ENCODE measurements at places on chromosomes 12 and 14.

DNA sequence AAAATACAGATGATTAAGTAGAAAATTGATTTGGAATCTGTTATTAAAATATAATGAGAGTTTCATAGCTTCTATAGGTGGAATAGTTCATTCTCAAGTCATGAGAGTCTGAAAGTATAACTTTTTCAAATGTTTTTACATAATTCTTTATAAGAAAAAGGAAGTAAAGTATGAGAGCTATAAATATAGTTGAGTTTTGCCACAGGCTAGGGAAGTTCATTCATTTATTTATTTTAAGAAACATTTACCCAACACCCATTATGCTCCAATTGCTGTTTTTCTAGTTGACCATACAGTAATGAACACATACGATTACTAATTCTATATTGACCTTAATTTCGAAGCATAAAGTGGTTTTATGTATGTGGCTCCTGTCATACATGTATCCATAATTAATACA is 24.8 kb downstream of the LRRIQ1 start:
- no peak for DNase-seq

DNA sequence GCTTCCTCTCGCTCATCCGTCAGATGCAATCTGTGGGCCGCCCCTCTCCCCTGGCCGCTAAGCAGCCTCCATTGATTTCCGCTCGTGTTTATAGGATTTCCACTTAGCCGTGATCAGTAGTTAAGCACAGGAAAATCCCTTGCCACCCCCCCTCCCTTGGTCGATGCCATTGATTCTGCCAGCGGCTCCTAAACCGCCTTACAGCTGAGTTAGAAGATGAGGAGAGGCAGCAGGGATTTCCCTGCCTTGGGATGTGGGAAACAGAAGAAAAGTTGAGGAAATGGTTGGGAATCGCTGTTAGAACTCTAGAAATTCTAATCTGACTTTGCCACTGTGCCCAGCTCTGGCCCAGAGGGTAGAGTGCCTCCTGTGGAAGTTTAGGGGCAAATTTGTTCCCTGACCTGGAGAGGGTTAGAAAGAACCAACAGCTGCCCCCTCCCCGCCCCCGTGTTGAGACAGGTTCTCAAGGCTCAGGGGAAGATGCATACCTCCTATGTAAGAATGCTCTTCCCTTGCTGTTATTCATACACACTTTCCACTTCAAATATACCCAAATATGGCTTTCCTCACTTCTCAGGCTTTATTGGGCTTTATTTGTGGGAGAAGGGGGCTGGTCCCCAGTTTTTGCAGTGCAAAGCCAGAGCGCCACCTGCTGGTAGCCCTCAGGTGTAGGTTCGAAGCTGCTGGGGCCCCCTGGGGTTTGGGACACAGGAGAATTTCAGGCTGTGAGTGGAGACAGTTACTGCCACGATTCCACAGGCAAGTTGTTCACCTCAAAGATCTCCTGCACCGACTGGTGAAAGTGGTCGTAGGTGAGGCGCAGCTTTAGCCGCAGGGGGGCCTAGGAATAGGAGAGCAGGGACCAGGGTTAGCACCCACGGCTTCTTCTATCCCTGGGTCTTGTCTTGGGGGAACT is 3.2 kb downstream of the THTPA start:
- peak; percentile 76 for DNase-seq

DNA sequence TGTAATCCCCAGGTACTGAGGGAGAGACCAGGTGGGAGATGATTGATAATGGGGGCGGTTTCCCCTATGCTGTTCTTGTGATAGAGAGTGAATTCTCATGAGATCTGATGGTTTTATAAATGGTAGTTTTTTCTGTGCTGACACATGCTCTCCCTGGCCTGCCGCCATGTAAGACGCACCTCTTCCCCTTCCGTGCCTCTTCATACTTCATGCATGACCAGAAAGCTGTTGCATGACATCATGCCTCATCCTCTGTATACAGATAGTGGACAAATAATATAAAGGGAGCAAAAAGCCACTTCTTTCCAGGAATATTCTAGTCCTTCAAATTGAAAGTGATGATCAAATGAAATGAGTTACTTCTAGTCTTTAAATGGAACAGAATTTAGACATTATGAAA is 47.3 kb upstream of the LRIG3 start:
- no peak for DNase-seq

- no peak for DNase-seq
Observed at GRCh38 chr14:54735424-54735823, 167.2 kb downstream of the GCH1 start.

DNA sequence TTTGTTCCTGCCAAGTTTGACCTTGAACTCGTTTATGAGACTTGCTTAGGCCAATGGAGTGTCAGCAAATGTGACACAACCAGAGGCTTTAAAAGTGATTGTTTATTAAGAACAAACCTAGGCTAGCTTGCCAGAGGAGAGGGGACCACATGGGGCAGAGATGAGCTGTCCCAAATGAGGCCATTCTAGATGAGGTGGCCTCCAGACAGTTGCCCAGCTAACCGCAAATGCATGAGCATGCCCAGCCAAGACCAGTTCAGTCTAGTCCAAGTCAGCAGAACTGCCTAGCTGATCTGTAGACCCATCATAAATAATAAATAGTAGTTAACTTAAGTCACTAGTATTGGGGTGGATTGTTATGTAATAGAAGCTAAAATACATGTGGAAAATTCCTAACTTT is 172.8 kb upstream of the DYRK2 start:
- no peak for DNase-seq

DNA sequence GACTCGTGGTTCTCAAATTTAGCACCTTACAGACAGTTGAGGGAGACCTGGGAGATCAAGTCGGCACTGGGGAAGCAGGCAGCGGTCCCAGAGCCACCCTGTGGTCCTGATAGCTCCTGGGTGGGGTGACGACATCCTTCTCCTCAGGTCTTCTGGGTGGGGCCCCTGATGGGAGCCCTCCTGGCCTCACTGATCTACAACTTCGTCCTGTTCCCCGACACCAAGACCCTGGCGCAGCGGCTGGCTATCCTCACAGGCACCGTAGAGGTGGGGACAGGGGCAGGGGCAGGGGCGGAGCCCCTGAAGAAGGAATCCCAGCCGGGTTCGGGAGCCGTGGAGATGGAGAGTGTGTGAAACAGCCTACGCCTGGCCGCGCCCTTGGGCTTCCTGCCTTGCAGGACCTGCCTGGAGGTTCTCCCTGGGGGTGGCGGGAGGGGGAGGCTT is 2.6 kb downstream of the AQP6 start:
- no peak for DNase-seq

DNA sequence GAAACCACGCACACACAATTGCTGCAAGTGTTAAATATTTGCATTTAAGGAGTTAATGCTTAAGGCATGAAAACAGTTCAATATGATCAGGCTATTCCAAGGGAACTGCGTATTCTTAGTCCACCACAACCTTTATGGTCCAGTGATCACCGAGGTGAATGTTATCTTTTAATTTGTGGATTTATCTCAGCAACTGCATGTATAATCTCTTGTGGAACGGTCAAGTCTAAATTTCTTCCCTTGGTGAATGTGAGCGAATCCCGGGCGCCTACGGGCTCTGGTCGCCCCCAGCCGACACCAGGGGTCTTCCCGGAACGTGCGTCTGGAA is 999 bp upstream of the AK7 start:
- DNase-seq: no peak

GRCh38 chr12:14700935-14701334 is 4.5 kb upstream of the GUCY2C start:
- no peak for DNase-seq

- DNase-seq: no peak
Observed at GRCh38 chr12:94762943-94763342, 112.6 kb upstream of the TMCC3 start.

DNA sequence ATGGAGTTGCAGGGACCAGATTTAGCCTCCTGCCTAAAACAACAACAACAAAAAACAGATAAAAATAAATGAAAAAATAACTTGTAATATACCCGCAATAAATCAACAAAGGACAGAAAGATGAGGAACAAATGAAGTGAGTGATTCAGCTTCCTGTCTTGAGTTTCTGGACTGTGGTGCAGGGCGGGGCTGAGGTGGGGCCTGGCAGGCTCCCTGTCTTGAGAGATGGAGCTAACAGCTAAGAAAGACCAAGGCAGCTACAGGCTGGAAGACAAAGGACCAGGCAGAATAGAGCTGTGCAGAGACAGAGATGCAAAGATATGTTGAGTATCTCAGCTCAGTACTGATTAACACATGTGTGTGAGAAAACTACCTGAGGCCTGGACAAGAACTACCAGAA is 879.2 kb downstream of the AACS start:
- no peak for DNase-seq

GRCh38 chr14:96039633-96040311 is 610 bp downstream of the C14orf132 start:
- peak; percentile 47 for DNase-seq

- no peak for DNase-seq
Observed at GRCh38 chr12:67804168-67804567, 155.6 kb downstream of the DYRK2 start.

GRCh38 chr14:77100961-77101360 is 2.9 kb downstream of the CIPC start:
- DNase-seq: no peak

DNA sequence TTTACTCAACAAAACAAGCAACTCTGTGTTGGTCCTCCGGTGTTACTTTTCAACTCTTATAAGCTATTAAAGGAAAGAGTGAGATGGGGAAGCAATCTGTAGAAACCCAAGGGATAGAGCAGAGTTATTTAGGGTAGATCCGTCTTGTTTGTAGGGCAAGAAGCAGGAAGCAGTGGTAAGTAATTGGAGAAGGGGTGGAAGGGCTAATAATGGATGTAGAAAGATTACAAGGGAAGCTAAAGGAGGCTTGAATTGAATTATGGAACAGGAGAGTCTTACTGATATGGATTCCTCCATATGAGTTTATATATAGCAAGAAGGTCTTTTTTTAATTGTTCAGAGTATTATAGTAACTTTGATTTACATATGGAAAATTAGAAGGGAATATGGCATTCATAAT is 72.7 kb downstream of the MNAT1 start:
- DNase-seq: no peak

- peak; percentile 50 for DNase-seq
Observed at GRCh38 chr14:32561520-32561919, 232.4 kb downstream of the AKAP6 start.

DNA sequence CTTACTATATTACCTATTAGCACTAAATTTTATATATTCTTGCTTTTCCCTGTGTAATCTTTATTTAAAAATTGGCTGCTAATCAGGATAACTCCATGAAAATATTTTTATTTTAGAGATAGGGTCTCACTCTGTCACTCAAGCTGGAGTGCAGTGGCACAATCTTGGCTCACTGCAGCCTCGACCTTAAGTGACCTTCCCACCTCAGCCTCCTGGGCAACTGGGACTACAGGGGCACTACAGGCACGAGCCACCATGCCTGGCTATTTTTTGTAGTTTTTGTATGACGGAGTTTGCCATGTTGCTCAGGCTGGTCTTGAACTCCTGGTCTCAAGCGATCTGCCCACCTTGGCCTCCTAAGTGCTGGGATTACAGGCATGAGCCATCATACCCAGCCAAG is 32.4 kb upstream of the VCPKMT start:
- no peak for DNase-seq

DNA sequence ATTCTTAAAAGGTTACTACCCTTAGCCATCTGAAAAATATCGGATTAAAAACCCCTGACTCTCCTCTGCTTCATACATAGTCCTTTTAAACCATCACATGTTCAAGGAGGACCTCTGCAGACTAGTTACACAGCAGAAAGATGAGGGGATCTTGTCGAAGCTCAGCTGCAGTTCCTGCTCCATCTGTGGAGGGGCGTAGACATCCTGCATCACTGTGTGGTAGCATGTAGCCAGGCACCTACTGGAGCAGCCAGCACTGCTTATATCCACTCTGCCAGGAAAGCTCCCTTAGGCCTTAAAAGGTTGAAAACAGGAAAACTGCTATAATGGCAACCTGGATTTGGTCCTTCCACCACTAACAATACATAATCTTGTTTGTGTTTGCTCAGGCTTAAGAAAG is 57.6 kb upstream of the STRN3 start:
- no peak for DNase-seq

DNA sequence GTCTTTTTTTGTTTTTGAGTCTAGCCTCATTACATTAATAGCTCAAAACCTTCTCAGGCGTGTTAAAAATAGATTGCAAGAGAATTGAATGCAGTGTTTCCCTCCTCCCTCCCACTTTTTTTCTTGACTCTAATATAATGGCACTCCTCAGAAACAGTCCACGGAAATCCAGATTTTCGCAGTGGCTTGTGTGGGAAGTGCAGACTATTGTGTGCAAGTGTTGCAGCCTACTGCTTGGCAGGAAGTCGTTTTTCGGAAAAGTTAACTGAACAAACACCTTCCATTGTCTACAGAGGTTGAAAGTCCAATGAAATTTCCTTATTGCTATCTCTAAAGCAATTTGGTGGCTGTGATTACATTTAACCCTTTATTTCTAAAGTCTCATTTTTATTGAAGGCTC is 147.9 kb upstream of the E2F7 start:
- DNase-seq: no peak

DNA sequence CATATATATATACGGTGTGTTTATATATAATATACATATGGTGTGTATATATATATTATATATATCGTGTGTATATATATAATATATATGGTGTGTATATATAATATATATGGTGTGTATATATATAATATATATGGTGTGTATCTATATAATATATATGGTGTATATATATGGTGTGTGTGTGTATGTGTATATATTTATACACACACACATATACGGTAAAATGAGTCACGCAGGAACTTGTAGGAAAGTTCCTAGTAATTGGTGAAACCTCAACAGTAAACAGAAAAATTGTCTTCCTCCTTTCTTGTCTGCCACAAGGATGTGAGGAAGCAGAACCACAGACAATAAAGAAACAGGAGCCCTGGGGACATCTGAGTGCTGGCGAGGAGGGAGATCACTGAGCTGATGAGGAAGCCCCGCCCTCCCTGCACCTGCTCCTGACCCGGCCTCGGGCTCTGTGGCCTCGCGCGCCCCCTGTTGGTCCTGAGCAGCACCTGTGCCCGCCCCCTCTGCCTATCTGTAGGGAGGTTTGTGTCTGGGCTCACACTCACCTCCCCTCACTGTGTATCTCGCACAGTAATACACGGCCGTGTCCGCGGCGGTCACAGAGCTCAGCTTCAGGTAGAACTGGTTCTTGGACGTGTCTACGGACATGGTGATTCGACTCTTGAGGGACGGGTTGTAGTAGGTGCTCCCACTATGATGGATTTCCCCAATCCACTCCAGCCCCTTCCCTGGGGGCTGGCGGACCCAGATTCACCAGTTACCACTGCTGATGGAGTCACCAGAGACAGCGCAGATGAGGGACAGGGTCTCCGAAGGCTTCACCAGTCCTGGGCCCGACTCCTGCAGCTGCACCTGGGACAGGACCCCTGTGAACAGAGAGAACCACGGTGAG is 1079.4 kb downstream of the TMEM121 start:
- no peak for DNase-seq

Data from hepatic stellate cell (primary cell).